Central memory CD8-positive, alpha-beta T cell (primary cell): ENCODE measurements at places on chromosomes 3 and 15.
A peak's percentile ranks its signal among the peaks of the same experiment; 100 is the strongest.

DNA sequence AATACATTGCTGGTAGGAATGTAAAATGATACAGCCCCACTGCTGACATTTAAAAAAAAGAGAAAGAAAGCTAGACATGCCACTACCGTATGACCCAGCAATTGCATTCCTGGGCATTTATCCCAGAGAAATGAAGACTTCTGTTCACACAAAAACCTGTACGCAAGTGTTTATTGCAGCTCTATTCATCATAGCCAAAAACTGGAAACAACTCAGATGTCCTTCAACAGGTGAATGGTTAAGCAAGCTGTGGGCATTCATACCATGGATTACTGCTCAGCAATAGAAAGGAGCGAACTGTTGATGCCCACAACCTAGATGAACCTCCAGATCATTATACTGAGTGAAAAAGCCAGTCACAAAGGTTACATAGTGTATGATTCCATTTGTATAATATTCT, 132.5 kb downstream of the MAP2K5 start:
- DNase-seq, result no peak

DNA sequence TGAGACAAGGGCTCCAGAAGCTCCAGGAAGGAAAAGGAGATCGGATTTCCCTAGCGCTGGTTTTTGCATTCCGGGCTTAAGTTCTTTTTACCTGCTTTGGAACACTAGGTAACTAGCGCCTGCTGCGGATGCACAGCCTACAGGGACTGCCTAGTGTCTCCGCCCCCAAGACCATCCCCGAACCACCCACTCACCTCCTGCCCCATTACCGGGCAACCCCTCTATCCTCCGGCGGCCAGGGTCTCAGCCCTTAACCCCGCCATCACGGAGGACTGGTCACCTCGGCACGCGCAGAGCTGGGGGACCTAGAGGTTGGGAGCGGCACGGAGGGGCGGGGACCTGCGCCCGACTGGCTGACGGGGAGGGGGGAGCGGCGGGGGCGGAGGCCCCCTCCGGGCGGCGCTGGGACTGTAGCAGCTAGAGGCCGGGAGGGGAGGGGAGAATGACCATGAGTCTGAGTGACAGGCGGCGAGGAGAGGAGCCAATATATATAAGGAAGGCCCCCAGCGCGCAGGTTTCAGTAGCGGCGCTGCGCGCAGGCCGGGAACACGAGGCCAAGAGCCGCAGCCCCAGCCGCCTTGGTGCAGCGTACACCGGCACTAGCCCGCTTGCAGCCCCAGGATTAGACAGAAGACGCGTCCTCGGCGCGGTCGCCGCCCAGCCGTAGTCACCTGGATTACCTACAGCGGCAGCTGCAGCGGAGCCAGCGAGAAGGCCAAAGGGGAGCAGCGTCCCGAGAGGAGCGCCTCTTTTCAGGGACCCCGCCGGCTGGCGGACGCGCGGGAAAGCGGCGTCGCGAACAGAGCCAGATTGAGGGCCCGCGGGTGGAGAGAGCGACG, at the start of gene DLL4:
TSS of gene DLL4 (plus strand) at position 520 of the 839 bp plus-strand sequence. CDS start 329 bp downstream, outside the sequence.
- DNase-seq, result no peak

DNA sequence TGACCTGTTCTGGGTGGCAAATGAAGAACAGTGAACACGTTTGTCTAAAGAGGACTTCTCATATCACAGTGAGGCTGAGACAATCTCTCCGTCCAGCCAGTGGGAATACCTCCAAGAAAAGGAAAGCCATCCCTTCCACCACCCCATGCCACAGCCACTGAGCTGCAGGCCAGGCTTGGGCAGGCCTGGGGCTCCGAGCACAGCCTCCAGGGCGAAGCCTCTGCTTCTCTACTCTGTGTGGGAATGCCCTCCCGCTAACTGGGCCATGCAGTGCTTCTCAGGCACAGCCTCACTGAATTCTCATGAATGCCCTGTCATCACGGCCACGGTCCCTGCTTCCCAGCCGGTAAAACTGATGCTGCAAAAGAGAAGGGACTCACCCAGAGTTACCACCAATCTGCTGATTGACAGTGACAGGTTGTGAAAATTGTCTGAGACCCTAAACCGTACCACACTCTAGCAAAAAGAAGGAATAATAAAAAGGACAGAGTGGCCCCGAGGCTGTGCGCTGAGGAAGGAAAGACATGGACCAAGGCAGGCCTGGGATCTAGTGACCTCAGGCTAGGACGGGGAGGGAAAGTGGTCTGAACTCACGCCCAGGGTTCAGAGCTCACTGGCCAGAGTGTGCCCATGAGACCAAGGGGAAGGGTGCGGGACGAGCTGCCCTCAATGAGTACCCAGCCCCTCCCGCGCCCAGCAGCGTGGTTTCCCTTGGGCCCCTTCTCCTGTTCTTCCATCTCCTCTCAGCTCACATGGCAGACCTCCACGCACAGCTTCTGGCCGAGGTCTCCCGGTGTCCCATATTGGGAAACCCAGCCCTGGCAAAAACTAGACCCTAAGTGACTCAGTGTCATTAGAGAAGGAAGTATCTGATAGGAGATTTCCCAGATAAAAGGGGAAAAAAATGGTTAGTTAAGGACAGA, 52.8 kb downstream of the DHX30 start:
- no peak for DNase-seq

- DNase-seq, result no peak
These were observed 21.4 kb downstream of the BMF start for GRCh38 chr15:40087068-40087810.

DNA sequence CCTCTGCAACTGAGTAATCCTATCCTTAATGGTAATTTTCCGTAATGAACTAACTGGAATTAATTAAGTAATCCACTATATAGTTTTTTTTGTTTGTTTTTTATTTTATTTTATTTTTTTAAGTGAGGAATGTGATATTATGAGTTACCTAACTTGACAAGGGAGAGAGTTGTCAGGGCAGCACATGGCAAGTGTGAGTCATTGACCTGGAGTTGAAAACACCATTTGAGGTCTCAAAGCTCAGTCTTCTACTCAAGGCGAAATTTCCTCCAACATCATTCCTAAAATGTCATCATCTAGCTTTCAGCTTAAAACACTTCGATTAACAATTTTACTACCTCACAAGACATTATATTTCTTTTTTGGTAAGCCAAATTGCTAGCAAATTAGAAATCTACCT, 87.8 kb downstream of the NECTIN3 start:
- DNase-seq, result no peak

- DNase-seq, result no peak
These were observed 74.3 kb downstream of the CALML4 start for GRCh38 chr15:68130851-68131250.

- no peak for DNase-seq
These were observed 35.6 kb upstream of the RAB11A start for GRCh38 chr15:65833501-65834205.

DNA sequence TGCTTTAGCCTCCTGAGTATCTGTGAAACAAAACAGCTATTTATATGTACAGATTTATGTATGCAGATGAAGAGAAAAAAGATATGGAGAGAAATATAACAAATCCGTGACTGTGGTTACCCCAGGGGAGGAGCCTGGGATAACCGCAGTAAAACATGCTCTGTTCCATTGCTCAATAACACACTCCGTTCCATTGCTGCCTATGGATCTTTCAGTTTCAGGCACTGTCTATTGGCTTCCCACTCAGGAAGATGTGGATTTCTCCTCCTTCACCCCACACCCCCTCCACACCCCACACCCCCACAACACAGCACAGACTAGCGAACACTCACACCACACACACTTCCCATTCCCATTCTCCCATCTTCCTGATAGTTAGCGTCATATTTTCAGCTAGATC, 47.9 kb downstream of the CDCP1 start:
- no peak for DNase-seq

- no peak for DNase-seq
These were observed 183.6 kb downstream of the NSMCE3 start for GRCh38 chr15:29086001-29086400.

DNA sequence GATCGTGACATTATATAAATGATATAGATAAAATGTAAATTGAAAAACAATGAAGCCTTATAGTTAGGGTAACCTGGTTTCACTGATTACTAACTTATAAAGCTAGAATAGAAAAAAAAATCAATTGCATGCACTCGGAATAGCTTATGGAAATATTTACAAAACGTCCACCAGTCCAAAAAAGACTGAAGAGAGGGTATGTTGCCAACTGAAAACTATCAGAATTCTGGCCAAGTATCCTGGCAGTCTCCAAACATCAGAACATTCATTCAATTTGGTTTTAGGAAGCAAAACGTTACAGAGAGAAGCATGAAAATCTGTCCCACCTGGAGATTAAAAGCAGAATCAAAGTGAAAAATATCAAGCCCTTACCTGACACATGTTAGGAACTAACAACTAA, 892.4 kb downstream of the ROBO1 start:
- DNase-seq, result no peak

DNA sequence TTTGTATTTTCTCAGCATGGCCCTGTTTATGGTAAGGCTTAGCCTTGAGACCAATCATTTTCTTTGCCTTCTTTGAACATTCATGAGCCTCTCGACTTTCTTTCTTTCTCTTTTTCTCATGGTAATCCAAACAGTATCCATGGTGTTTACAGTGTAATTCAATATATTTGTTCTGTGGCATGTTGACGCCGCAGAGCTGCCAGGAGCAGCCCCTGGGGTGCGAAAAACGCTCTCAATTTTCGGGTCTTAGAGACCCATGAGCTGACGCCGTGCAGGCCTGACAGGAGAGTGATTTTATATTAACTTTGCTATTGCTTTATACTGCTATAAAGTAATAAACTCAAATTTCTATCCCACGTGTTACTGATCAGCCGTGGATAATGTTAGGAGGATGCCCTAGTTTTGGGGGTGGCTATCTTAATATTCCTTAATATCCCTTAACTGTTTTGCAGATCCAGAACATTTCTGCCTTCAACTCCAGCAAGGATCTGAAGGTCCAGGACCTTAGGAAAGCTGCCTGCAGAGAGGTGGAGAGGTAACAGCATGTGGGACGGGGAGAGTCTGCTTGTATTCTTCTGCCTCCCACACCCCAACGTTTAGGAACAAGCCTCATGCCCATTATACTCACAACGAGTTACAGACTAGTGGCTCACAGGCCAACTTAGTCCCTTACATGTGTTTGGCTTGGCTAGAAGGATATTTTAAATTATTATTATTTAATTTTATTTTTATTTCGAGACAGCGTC, 29.3 kb upstream of the MYO1E start:
- DNase-seq, result no peak

DNA sequence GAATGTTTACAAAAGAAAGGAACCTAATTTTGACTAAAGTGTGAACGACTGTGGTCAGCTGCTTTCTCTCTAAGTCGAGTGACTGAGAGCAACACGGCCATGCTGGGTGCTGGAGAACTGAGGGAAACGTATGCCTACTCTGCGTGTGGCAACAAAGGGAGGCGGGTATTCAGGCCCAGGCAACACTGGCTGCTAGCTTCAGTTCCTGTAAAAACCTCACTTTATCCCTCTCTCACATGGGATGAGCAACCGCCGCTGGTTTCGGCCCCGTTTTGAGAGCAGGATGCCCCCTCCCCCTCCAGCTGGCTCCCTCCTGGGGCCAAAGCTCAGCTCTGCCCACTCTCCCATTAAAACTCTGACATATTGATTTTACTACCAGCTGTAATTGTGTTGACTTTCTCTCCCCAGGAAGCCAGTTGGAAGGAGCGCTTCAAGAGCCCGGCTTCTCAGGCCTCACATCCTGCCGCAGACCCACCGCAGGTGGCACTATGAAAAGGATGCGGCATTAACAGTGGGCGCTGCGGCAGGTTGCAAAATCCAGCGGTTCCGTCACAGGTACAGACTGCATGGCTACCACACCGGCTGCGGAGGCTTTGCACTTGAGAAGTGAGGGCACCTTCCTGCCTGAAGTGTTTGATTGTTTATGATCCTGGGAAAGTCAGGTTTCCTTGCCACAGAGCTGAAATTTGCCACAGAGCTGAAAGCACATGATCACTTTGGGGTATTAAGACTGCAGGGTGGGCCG, 12.7 kb downstream of the PLXND1 start:
- peak; percentile 42 for DNase-seq

- DNase-seq, result peak; percentile 9
These were observed 158.6 kb downstream of the UACA start for GRCh38 chr15:70604666-70605315.

DNA sequence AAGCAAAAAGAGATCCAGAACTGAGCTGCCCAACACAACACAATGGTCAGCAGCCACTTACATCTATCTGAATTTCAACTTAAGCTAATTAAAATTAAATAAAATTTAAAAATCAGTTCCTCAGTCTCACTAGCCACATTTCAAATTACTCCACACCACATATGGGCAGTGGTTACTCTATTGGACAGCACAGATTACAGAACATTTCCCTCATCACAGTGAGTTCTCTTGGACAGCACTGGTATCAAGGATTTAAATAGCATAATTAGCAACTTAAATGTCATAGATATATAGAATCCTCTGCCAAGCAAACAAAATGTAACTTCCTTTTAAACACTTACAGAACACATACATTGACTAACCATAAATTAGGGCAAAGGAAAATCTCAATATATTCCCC, 64.4 kb downstream of the KBTBD12 start:
- DNase-seq, result no peak

DNA sequence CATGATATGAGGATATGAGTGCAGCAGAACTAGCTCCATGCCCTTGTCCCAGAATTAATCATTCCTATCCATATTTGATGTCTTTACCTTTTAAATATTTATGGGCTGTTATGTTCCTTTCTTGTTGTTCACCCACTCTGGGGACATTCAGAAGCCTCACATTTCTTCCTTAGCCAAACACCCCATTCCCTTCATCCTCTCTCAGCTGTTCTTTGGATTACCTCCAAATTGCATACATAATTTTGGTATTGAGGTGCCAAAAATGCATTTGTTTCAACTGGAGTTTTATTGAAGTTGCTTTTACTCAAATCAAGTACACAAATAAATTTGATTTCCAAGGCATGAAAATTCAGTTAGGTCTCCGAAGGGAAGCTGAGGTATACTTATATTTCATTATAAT, 51.4 kb downstream of the CHL1 start:
- DNase-seq, result no peak

DNA sequence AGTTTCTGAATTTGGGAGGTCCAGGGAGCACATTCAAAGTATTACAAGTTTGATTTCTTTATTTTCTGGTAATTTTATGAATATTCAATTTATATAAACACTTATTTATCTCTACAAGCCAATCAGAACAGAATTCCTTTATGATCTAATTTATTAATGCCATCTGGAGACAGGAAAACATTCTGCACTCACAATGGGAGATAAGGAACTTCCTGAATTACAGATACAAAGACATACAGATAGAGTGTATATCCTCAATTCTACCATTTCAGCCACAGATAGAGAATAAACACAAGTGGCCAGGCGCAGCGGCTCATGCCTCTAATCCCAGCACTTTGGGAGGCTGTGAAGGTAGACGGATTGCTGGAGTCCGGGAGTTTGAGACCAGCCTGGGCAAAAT, 86.0 kb downstream of the IQCH start:
- no peak for DNase-seq

DNA sequence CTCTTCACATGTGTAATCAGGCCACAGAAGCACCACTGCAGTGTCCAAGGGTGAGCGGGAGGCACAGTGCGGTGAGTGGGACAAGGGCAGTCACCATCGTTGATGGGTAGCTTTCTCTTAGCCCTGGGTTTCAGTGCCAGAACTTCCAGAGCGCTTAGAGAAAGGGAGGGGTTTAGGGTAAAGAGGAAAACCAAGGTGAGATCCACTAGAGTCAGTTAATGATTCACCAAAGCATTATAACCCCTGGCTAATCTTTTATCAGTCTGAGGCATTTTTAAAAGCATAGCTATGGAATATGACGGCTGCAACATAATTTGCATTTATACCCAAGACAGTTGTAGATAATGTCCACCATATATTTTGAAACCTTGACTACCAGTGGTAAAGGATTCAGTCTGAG, 94.8 kb downstream of the SHQ1 start:
- DNase-seq, result no peak

GRCh38 chr3:170012683-170013400, 25.0 kb upstream of the GPR160 start:
- DNase-seq, result no peak

GRCh38 chr3:194081826-194082225, 54.1 kb upstream of the HES1 start:
- DNase-seq, result no peak
